Fibroblast of the aortic adventitia (primary cell): ENCODE measurements at places on chromosomes 16 and 17.

- no peak for DNase-seq
Observed at GRCh38 chr16:16001596-16002255, 52.3 kb downstream of the ABCC1 start.

DNA sequence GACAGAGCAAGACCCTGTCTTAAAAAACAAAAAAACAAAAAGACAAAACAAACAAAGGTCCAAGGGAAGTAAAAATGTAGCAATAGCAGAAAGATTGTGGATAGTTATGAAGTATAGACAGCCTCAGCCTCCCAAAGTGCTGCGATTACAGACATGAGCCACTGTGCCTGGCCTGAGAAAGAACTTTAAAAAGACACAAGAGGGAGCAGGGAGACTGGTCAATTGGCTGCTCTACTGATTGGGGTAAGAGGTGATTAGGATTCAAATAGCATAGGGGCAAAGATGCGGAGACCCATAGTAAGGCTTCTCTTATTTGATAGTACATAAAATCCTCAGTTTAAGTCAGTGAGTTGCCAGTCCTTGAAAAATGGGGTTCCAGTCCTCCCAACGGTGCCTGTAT, 518.2 kb upstream of the GOT2 start:
- DNase-seq, result no peak

GRCh38 chr17:35920229-35920628, 10.3 kb downstream of the RDM1 start:
- no peak for DNase-seq

DNA sequence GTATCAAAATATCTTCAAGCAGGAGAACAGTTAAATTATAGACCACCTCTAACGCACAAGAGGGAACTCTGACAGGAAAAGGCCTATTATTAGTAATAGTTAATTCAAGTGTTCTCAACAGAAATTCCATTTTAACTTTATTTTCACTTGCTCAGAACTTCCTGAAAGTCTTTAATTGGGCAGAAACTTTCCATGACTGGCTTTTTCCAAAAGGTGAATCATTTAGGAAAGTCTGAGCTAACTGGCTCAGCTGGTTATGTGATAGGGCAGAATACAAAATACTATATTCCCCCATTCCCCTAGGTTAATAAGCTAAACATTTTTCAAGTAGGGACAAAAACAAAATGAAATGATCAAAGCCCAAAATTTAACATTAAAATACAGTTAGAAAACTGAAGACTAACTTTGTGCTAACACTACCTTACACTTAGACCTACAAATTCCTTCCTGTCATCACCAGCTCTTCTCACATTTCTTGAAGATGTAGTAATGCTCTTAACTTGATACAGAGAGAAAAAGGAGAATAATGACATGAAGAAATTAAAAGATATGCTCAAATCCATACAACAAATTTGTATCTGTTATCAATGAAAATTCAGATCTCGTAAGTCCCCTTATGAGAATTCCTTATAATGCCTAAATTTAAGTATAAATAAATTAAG, 31.0 kb downstream of the CFDP1 start:
- peak; percentile 73 for DNase-seq

GRCh38 chr17:58181796-58182195, 10.7 kb upstream of the EPX start:
- DNase-seq, result no peak

- no peak for DNase-seq
Observed at GRCh38 chr16:48011878-48012658, 143.7 kb downstream of the ABCC12 start.

DNA sequence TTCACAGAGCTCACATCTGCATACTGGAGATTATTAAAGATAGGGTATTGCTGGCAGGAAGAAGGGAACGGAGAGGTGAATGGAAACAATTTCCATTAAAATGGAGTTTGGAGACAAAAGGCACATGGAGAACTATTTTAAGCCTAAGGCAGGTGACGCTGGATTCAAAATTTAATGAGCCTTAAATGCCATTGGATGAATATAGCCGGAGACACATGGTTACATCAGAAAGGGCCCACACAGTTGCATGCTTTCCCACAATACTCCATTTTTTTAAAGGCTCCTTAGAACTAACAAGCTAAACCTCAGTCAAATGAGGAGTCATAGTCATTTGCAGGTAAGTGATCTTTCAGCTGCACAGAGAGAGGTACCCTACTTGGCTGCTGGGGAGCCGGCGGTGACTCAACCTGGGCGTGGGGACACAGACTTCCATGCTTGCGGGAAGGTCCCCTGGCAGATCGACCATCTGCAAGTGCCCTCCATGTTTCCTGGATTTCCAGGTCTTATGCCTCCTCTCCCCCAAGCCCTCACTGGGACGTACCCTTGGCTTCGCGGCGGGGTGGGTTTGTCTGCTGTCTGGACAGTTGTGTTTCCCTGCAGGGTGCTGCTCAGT, 259.2 kb downstream of the CBLN1 start:
- no peak for DNase-seq

GRCh38 chr16:88415713-88416323, 33.1 kb downstream of the ZNF469 start:
- no peak for DNase-seq

DNA sequence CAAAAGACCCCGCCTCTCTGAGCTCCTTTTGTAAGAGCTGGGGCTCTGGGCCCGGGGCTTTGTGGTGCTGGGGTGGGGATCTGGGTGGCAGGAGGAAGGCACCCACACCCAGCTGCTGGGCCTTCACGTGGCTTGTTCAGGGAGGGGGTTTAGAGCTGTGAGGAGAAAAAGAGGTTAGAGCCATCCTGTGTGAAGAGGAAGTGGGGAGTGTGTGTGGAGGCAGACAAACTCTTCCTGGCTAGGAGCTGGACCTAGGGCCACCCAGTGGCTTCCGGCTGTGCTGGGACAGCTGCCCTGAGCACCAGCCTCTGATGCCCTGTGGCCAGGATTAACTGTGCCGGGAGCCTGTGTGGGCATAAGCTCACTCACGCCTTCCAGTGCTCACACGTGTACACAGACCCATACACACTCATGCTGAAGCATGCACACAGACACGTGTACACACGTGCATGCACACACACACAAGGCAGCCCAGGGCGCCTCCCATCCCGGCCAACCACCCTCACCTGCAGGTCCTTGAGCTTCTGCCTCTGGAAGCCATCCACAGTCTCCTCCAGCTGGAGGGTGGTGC, 7.4 kb downstream of the CIBAR2 start:
- no peak for DNase-seq

DNA sequence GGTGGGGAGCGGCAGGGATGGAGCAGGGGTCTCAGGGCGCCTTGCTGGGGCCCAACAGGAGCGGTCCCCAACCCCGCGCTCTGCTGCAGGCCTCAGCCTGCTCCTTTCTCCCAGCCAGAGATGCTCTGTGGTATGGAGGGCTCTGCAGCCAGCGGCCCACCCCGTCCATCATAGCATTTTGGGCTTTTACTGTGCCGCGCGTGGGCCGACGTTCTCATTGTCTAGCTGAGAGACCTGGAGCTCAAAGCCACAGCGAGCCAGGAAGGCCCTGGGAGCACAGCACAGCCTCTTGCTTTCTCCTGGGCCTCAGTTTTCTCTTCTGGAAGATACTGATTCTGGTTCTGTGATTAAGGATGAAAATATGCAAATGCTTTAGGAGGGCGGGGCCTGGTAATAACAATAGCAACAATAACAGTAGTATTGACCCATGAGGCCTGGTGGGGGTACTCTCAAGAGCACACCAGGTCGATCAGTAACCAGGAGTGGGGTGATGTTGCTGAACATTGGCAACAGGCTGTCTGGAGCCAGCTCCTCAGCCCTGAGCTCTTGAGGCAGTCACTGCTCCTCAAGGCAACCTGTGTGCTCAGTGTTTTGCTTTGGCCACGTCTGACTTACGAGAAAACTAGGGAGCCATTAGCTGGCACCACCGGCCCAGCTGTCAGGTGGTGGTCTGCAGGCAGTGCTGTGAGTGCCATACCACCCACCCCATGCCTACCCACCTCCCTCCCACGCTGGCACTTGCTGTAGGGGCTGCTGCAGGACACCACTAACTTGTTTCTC, 1.1 kb upstream of the RASD1 start:
- peak; percentile 12 for DNase-seq

- no peak for DNase-seq
Observed at GRCh38 chr17:49381033-49381432, 19.0 kb upstream of the ZNF652 start.

GRCh38 chr16:80585764-80586163, 45.0 kb downstream of the DYNLRB2 start:
- no peak for DNase-seq

GRCh38 chr16:21338537-21339268, 60.6 kb upstream of the CRYM start:
- no peak for DNase-seq

GRCh38 chr16:29824589-29825144, 4.4 kb downstream of the MVP start:
- peak; percentile 90 for DNase-seq

- DNase-seq, result no peak
Observed at GRCh38 chr16:59249011-59249410, 514.9 kb upstream of the GOT2 start.
